NCI-H510A treated with DMSO at 0.1 percent for 48 hours (cell line): ENCODE measurements at places on chromosomes 3 and 15.

GRCh38 chr3:51510996-51511395 lies 11.2 kb upstream of the DCAF1 start:
- no peak for DNase-seq

- no peak for DNase-seq
Measured at GRCh38 chr15:25869701-25870100, 6.6 kb upstream of the ATP10A start.

- peak; percentile 2 for DNase-seq
Measured at GRCh38 chr3:165641569-165642310, 195.5 kb downstream of the BCHE start.

DNA sequence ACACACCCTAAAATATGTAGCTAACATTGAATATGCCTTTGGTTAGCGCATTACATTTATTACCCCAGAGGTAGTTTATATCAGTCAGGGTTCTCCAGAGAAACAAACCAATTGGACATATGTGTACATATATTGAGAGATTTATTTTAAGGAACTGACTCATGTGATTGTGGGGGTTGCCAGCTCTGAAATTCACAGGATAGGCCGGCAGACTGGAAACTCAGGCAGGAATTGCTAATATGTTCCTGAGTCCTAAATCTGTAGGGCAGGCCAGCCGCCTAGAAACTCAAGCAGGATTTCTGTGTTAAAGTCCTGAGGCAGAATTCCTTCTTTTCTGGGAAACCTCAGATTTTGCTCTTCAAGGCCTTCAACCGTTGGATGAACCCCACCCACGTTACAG lies 189.7 kb downstream of the CDIN1 start:
- no peak for DNase-seq

- DNase-seq, result no peak
Measured at GRCh38 chr3:124838963-124839362, 48.2 kb downstream of the ITGB5 start.

DNA sequence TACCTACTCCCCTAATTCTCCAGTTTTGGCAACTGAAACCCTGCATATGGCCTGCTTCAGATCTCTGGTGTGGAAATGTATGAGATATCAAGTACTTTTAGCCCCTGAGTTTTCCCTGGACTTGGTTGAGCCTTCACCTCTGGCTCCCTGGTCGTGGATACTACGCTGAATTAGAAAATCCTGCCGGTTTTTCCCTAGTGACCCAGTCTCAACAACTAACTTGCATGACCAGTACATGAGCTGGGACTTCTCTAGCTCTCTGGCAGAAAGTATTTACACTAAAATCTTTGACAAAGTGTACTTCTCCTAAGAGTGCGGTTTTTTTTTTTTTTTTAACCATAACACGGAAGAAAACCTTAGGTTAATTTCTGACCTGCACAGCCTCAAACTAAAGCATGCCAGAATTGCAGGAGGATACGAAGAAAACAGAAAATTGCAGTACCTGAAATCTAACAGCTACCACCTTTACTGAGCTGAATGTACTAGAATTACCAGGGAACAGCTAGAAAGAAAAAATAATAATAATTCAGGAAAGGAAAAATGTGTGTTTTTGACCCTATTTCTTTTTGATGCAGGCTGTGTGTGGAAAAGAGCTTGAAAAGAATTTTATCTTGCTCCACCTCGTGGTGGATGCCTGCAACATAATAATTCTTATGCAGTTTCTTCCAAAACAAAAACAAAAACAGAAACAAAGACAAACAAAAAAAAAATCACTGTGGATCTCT lies 165.6 kb downstream of the GMNC start:
- DNase-seq, result no peak

DNA sequence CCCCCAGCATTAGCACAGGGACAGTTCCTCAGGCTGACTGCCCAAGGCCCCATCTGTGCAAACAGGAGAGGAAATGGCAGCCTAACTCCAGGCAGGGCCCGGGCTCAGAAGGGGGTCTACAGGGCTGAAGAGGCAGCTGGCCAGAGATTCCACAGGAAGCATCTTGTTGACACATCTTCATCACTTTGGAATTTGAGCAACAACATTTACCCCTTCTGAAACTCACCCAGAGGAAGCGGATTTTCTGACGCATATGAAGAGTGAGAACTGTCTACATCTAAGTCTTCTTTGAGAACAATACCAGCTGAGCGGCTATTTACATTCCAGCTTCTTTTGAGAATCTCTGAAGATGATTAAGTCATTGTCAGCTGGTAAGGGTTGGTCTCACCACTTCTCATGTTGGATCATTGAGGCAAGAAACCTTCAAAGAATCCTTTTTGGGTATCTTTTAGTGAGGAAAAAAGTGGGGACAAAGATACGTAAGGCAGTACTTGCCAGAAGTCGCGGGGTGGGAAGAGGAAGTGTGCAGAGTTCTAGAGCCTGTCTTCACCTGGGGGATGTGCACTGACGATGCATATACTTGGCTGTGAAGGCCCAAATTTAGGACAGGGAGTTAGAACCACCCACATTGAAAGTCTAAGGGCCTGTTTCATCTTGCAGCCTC lies 25.4 kb upstream of the SRP14 start:
- DNase-seq, result no peak

DNA sequence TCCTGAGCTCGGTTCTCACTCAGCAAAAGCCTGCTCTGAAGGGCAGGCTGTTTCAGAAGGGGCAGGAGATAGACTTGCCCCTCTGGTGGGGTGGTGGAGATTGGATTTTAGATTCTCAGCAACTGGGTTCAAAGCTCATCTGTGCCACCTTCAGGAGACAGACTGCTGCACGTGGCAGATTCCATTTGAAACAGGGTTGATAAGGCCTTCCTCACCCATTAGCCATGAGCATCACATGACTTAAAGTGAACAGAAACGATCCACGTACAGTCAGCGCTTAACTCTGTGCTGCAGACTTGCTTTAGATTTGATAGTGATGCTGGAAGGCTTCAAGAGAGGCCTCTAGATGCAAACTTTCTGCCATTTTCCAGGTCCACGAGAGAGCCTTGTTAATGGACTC lies 35.0 kb upstream of the MGLL start:
- DNase-seq, result no peak

- DNase-seq, result no peak
Measured at GRCh38 chr3:152505926-152506325, 237.2 kb downstream of the MBNL1 start.

- DNase-seq, result no peak
Measured at GRCh38 chr3:102174832-102175374, 259.9 kb upstream of the ZPLD1 start.

- DNase-seq, result no peak
Measured at GRCh38 chr3:74561881-74562280, 52.6 kb downstream of the CNTN3 start.

GRCh38 chr15:95371664-95372063 lies 958.8 kb upstream of the NR2F2 start:
- DNase-seq, result no peak

- DNase-seq, result no peak
Measured at GRCh38 chr3:122875547-122876127, 80.8 kb downstream of the SLC49A4 start.

DNA sequence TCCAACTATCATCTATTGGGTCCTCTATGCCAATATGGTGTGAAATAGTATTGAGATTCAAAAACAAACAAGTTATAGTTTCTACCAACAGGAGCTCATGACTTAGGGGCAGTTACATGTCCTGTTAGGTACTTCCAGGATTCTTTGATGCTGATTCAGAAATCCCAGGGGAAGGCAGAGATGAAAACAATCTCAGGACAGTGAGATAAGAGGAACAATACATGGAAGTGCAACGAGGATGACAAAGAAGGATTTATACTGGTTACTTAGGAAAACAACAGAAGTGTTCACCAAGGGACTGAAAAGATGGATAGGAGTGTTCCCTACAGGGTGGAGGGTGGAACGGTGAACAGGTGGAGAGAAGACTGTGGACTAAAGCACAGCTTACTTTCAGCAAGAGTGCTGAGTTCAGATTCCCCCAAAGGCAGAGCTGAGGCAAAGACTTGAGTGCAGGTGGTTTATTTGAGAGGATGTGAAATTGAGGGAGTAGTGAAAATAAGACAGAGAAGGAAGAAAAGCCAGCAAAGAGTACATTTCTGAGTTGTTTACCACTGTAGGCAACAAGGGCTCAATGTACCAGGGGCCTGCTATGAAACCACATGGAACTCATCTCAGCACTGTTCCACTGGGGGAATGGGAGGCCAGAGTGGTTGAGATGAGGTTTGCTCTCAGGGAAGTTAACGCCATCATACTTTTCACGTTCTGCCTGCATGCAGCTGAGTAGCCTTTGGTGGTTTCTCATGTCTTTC lies 68.1 kb downstream of the TRIM69 start:
- no peak for DNase-seq

GRCh38 chr3:27927882-27928281 lies 205.8 kb upstream of the EOMES start:
- DNase-seq, result no peak

DNA sequence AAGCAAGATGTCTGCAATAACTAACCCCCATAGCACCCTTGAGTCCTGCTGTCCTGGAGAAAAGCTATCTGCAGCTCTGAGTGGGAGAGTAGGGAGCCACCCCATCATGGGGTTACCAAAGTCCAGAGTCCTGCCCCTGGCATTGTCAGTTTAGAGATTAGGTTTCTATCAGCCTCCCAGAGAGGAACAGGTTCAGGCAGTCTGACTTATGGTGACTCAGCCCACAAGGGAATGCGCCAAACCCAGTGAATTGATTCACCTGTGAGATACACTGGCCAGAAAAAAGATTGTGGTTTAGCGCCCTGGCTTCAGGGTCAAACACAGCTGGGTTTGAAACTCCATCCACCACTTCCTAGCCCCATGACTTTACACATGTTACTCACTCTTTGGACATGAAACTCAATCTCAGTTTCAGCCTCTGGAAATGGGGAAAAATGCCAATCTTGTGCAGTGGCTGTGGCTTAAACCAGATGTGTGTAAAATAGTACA lies 263.6 kb upstream of the HES1 start:
- peak; percentile 18 for DNase-seq
